ENCODE measurements at places on chromosomes 7 and 10. TPM values are rescaled to one million over a fixed set of nuclear protein-coding genes. Genes with fewer than 3 reads are reported as not detected.

CLDN3 gene
- not detected for total RNA-seq

DNA sequence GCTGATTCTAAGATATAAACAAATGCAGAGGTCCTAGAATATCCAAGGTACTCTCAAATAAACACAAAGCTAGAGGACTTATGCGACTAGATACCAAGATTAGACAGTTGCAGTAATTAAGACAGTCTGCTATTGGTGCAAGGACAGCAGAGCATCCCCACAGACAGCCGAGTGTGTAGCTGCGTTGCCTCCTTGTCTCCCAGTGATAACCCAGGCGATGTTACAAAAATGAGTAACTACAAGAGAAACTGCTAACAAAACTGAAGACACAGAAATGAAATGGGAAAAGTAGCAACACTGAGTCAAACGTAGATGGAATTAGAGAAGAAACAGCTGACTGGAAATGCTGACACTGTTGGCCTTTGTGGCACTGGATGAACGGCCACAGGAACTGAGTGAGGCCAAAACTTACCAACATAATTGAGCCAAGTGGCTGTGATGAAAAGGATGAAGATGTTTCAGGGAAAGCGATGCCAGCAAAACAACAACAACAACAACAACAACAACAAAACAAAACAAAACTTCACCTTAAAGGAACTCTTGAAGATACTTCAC, 54.3 kb downstream of the BAIAP2L1 start:
- no peak for DNase-seq

DNA sequence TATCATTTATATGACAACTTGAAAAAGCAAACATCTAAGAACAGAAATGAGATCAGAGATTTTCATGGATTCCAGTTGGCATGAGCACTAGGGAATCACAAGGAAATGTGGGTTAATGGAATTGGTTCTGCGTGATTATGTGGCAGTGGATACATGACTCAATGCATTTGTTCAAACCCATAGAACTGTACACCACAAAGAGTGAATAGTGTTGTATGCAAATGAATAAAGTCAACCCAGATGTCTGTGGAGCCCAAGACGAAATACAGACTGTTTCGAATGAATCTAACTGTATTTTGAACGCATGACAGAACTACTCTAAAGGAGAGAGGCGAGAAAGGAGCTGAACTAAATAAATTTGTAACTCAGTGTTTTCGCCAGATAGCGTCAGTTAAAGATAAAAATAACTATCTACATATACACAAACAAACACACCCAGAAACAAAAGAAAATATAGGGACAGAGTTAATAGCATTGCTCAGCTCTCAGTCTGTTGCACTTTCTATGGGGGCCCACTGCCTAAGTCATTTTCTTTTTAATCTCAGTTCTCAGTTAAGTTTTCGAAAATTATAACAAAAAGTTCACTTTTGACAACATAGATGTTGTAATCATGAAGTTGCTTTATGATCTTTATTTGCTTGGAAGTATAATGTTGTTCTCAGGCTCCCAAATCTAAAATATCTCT, 636.7 kb upstream of the SEMA3D start:
- no peak for DNase-seq

DNA sequence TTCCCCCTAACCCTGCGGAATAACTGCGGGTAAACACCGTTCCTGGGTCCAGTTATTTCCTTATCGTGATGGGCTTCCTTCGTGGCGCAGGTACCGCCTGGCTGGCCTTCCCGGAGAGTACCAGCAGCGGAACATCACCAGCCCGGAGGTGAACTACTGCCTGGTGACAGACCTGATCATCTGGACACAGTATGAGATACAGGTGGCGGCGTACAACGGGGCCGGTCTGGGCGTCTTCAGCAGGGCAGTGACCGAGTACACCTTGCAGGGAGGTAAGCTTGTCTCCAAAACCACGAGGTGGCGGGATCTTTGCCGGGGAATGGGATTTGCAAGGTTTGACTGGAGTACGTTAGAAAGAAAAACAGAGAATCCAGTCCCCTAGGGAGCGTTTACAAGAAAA, 665.0 kb upstream of the FOXK1 start:
- no peak for DNase-seq

GRCh38 chr7:143492799-143493739, 15.4 kb downstream of the TAS2R41 start:
- no peak for DNase-seq

GRCh38 chr10:130547368-130547767, 411.2 kb downstream of the GLRX3 start:
- DNase-seq: no peak

TLX1 gene
- total RNA-seq: not detected

DNA sequence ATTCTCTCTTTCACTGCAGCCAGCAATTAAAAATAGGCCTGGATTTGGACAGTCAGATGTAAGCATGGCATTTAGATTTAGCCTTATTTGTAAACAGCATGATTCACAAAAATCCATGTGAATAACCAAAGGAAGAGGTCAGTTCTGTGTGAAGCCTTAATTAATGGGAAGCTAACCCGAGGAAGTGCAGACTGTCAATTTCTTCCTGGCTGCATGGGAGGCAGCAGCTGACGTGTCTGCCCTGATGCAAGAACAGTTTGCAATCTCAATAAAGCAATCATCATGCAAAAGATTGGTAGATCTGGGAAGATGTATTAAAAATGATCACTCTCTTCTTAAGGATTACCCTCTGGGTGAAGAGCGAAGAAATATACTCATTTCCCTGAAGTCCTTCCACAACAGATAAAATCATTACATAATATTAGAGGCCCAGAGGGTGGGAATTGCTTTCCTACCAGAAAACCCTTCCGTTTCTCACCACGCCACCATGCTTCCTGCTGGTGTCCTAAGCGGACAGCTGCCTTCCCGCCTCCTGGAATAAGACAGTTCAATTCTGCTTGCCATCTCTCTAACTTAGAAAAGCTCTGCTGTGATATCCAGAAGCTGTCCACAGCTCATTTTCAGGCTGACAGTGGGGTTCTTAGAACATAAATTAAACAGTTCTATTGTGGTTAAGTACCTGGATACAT, 526.7 kb upstream of the NRP1 start:
- DNase-seq: no peak

DLX6 gene
- total RNA-seq: not detected

- DNase-seq: no peak
Observed at GRCh38 chr10:107986571-107986970, 822.1 kb upstream of the SORCS1 start.

DNA sequence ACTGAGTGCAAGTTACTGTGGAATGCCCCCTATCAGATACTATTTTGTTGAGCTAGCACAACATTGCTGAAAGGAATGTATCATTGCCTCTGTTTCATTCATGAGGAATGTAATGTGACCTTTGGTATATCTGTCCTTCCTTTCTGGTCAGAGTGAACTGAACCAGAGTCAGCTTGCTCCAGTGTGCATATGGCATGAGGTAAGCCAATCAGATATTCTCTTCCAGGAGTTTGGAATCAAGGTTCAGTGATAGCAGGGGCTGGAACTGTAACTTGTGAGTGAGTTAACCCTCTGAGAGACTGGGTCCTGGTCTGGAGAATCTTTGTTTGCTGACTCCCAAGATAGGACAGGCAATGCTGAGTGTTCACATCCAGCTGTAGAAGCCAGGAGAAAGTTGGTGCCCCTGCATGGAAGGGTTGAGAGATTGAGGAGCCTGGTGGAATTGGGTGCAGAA, 45.3 kb upstream of the OSBPL3 start:
- no peak for DNase-seq

DNA sequence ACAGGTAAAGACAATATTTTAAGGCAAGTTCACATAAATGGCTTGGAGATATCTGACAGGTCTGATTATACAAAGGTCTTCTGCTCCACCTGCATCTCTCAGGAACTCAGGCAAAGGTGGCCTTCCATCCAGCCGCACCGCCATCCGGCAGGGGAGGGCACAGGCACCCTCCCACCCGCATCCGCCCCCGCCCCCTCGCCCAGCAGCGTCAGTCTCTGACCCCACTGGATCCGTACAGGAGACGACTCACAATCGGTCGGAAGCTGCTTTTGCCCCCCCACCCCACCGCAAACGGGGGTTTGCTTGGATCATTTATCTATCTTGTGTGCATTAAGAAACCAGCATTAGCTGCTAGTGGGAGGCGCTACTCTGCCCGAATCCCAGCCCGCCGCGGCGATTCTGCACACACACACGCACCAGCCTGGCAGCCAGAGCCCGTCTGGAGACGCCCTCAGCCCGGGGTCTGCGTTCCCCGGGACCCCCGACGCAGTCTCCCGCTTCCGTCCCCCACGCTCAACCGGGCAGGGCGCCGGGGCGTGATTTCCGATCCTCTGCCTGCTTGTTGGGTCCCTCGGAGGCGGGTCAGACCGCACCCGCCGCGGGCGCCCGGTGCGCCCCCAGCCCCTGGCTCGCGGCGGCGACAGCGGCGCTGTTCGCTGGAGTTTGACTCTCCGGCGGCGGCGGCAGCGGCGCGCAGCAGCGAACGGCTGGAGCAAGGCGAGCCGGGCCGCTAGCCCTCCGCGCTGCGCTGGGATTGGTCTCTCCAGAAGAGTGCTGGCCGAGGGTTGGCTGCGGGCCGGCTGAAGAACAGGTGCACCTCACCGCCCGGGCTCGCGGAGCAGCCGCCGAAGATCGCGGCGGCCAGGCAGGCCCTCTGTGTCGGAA, 820 bp upstream of the NRG3 start:
- no peak for DNase-seq

GRCh38 chr10:68163735-68164134, 54.4 kb downstream of the MYPN start:
- DNase-seq: no peak

GRCh38 chr7:40234046-40234445, 99.2 kb downstream of the SUGCT start:
- no peak for DNase-seq

DNA sequence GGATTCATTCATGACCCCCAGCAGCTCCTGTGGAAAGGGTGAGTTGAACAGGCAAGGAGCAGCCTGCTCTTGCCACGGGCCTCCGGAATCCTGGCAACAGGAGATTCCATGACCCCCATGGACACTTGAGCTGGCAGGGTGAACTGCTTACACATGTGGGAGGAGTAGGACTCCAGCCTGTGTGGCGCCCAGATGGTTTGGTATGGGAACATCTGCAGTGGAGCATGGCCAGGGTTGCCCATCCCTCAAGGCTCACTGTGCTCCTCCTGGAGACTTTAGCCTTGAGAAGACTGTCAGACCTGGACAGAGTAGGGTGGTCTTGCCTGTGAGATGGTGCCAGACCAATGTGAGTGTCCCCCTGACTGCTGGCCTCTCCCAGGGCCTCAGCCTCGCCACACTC, 57.0 kb downstream of the HECTD2 start:
- DNase-seq: no peak

- DNase-seq: no peak
Observed at GRCh38 chr10:101042118-101042517, 11.1 kb downstream of the SFXN3 start.

LIPK gene
- not detected for total RNA-seq

- DNase-seq: no peak
Observed at GRCh38 chr10:109831846-109832245, 91.5 kb downstream of the XPNPEP1 start.

DNA sequence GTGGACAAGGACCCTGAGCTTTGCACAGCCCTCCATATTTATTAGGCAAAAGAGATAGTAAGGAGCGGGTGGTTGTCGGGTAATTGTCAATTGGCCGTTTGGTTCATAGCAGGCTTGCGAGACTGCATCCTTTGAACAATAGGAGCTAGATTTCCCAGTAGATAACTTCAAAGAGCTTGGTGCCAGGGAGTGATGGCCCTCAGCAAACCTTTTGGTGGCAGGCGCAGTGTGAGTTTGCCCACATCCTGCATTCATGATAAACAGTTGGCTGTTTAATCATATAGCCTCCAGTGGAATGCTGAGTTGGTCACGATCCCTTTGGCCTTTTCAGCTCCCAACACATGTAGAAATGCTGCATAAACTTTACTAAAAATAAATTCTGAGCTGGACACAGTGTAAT, 156.9 kb downstream of the AKR1D1 start:
- no peak for DNase-seq

DNA sequence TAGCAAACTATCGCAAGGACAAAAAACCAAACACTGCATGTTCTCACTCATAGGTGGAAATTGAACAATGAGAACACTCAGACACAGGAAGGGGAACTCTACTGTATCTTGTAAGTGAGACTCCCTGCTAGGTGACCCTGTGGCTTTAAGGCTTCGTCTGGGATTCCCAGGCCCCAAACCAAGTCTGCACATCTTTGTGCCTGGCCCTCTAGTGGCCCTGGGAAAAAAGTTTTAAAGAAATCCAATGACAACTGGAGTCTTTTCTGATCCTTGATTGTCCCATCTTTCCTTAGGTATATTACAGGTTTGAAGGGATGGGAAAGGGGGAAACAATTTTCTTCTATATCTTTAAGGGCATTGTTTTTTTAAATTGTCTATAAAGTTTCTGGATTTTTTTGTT, 10.6 kb upstream of the LIPM start:
- peak; percentile 15 for DNase-seq

- DNase-seq: no peak
Observed at GRCh38 chr7:99607548-99607947, 9.2 kb upstream of the ZSCAN25 start.

DNA sequence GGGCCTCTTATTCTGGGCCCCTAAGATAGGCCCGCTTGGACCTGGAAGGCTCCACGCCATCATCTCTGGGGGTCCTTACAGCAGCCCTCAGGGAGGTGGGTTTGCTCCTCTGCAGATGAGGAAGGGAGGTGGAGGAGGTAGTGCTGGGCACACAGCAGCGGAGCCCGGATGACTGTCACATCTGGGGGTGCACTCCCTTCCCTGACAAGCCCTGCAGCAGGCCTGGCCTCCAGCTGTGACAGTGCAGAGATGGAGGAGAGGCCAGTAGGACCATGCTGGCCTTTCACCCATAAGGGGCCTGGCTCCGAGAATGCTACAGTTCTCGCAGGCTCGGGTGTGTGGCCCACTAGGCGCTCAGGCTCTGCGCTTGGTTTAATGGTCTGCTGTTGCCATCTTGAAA, 9.2 kb downstream of the GDF2 start:
- DNase-seq: no peak

- DNase-seq: no peak
Observed at GRCh38 chr10:120051671-120052070, 159.1 kb downstream of the SEC23IP start.

- DNase-seq: no peak
Observed at GRCh38 chr10:60031664-60032063, 125.3 kb upstream of the CCDC6 start.

GRCh38 chr10:97017474-97017903, 168.3 kb downstream of the SLIT1 start:
- no peak for DNase-seq

CDCA7L gene
- total RNA-seq: 70.4 TPM

DNA sequence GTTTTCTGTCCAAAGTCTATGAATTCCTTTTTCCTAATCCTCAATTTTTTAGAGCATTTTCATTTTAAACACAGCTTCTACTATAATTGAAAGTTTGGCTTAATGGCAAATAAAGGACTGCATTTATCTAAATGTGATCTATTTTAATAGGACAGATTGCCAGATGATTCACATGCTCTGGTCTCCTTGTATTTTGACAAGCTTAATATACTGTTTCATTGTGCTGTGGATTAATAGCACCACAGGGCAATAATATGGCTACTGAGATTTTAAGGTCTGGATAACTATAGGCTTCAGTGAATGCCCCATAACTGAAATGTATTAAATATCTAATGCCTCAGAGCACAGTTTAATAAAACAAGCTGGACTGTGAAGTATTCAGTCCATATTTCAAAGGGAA, 1362.8 kb downstream of the XPNPEP1 start:
- no peak for DNase-seq

TAS2R41 gene
- not detected for total RNA-seq

All from activated CD4-positive, alpha-beta memory T cell treated with anti-CD3 and anti-CD28 coated beads for 36 hours (primary cell).